ENCODE measurements at places on chromosomes 2 and 18.

DNA sequence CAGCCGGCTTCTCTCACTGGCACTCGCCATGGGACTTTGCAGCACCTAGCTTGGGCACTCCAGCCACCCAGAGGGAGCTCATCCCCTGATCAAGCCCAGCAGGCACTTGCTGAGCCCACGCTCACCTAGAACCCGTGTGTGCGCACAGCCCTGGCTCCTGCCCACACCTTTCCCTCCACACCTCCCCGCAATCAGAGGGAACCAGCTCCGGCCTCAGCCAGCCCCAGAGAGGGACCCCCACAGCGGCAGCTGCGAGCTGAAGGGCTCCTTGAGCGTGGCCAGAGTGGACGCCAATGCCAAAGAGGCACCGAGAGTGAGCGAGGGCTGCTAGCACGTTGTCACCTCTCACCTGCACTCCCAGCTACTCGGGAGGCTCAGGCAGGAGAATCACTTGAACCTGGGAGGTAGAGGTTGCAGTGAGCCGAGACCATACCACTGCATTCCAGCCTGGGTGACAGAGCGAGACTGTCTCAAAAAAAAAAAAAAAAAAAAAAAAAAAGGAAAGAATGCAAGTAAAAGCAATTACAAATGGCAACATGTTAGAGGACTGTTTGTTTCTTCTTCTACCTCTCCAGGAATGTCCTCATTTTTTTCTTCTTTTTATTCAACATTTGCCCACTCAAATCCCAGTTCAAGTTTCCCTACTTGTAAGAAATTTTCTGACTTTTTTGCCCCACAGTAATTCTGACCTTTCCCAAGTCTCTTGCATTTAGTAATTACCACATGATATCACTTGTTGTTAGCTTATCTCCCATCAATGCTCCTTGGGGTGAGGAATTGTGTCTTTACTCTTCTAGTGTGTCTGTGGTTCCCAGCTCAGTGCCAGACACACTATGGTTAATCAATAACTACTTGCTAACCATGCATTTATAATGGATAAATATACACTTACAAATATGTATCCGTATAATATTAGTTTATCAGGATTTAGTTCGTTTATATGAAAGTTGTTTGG lies 40.6 kb upstream of the ST3GAL5 start:
- no peak for DNase-seq

DNA sequence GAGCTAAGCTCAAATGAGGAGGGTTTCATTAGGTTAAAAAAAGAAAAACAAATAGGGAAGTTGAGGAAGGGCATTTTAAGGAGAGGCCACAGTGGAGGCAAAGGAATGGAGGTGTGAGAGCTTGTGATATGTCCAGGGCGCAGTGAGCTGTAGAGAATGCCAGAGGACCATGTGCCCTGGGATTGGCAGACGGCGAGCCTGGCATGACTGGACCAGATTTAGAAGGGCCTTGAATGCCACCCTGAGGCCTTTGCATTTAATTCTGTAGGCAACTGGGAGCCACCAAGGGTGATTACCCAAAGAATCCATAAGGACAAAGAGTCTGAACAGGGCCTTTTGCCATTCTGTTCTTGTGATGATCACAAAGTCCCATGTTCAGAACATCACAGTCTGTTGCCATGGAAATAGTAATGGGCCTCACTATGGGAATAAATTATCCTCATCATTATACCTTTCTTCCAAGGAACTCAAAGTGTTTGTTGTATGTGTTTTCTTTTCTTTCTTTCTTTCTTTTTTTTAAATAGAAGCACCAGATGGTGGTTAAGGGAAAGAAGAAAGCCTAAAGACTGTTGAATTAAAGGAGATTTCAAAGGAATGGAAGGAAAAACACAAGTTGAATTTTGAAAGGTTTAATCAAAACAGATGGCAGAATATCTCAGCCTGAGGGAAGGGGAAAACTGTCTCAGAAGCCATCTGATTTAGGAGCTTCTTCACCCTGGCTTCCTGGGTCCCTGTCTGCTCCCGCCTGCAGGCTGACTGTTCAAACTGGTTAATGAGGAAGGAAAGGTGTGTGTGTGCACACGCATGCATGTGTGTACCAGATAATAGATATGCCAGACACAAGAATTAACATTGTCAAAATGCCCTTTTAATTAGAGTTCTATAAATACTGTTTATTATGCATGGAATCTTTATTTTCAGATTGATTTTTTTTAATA lies 31.6 kb upstream of the NCOA1 start:
- no peak for DNase-seq

DNA sequence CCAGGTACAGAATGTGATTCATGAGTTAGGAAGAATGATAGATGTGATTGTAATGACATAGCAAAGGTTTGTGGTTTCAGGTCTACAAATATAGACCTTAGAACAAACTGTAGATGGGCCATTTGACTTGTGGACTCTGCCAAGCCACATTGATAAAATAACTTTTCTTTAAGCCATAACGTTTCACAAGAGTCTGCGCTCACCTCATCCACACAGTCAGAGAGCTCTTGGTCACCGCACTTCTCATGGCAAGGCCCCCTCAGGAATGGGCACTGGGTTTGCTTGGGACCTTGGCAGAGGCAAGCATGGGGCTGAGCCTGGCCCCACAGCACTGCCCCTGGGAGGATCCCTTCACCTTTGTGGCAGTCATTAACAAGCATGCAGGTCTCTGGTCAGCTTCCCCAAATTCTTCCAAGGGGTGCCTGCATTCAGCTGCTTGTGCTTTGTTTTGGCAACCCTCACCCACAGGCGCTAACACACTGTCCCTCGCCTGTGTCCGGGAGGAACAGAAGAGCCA lies 14.0 kb downstream of the ARMC9 start:
- no peak for DNase-seq

DNA sequence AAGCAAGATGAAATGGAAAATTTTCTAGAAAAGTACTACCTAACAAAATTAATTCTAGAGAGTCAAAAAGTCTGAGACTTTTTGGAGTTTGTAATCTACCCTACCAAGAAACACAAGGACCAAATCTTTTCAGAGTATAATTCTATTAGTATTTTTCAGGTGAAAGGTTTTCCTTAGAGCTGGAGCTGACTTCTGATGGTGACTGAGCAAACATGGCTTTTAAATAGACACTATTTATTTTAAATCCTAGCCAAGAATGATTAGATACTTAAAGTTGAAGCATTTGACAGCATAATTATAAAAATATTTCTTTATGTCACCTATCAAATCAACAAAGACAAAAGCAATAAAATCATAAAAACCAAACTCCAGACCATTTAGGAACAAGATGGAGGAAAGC lies 26.6 kb downstream of the ZC3H6 start:
- DNase-seq: no peak

- no peak for DNase-seq
These were observed 896.5 kb upstream of the PIK3C3 start for GRCh38 chr18:41058351-41059125.

DNA sequence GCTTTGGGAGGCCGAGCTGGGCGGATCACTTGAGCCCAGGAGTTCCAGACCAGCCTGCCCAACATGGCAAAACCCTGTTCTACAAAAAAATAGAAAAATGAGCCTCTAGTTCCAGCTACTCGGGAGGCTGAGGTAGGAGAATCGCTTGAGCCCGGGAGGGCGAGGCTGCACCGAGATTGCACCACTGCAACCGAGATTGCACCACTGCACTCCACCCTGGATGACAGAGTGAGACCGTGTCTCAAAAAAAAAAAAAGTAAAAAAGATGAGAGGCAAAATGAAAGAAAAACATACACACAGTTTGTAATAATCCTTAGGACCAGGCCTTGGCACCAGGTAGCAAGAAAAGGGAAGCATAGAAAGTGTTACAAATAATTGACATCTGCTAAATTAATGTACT lies 22.0 kb downstream of the RBM43 start:
- no peak for DNase-seq

DNA sequence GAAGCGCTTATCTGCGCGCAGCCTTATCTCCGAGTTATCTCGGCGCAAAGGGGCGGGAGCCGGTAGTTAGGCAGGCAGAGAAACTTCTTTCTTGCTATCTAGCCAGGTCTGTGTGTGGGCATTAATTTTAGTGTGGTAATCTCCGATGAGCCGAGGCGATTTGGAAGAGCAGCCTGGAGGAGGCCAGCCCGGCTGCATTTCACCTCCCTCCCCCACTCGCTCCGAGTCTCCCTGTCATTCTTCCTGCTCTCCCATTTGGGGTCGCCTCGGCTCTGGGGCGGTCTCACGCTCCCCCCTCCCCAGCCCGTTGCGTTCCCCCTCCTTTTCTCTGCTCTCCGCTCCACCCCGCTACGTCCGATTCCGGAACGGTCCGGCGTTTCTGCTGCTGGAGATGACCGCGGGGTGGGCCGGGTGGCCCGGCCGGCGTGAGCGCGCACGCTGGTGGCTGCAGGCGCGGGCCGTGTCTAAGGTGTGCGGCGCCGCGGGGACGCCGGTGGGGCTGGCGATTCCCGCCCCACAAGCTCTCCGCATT lies 566 bp downstream of the GATA6 start:
- no peak for DNase-seq

DNA sequence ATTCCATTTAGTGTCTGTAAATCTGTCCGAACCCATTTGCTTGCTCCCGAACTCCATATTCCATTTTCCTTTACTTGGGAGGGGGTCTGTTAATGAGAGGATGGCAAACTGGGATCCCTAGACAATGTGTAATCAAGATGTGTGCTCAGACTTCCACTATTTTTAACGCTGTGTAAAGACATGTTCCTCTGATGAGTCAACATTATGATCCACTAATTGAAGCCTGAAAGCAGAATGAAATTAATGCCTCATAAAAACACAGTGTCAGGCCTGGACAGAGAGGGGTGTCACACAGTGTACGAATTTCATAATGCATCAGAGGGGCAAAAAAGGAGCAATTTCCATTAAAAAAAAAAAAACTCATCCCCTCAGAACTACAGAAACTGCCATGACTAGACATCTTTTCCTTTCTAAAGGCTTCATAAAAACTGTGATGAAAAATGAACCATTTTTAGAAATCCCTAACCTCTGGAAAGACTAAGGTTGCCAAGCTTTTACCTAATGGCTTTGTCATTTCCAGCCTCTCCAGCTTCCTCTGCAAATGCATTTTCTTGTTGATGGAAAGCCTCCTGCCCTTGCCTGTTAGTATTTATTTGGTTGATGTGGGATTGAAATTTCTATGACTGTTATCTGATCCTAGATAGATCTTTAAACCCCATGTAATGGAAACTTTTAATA lies 209.2 kb upstream of the DCC start:
- no peak for DNase-seq

DNA sequence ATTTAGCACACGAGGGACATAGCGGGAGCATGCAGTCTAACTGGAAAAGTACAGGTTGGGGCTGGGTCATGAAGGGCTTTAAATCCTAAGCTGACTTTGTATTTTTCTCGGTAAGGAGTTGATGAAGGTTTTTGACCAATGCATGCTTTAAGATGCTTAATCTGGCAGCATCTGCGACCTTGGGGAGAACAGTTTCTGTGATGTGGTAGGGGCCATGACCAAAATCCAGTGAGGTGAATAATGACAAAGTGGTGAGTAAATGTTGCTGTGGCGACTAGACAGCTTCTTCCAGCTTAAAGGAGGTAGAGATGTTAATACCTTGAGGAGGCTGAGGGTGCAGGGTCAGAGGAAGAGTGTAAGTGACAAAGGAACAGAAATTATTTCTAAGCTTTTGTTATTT lies 174.6 kb upstream of the ALPP start:
- DNase-seq: no peak

- no peak for DNase-seq
These were observed 32.6 kb downstream of the PPP1R1C start for GRCh38 chr2:182018218-182018617.

- no peak for DNase-seq
These were observed 2.1 kb downstream of the TFCP2L1 start for GRCh38 chr2:121282800-121283385.

- DNase-seq: no peak
These were observed 317.8 kb downstream of the MBD2 start for GRCh38 chr18:53906681-53907080.

DNA sequence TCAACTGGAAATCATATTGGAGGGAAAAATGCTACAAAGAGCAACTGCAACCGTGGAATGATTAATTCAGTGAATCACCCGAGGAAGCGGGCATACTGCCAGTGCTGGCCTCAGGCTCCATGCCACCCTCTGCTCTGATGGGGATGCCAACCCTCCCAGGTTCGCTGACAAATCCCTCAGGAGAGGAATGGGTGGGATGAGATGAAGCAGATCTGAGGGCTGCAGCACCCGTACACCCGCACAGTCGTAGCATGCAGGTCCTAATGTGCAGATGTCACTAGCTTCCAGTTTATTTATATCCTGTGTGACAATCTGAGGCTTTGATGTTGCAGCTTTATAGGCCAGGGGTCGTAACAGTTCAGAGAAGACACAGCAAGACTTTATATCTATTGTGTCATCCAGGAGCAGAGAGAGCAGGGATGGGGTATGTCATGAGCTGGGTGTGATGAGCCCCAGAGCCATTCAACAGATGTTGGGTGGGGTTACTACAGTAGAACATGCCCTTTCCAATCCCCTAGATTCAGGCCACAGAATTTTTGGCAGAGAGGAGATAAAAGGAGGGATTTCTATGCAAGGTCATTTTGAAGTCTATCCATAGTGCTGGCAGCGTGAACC lies 44.6 kb downstream of the DPP4 start:
- DNase-seq: no peak

Data from NCI-H2029 treated with DMSO at 0.1 percent for 48 hours (cell line).